ENCODE measurements at places on chromosomes 3 and 15. TPM values are rescaled to one million over a fixed set of nuclear protein-coding genes. Genes with fewer than 3 reads are reported as not detected.

FRMD5 gene
- 5.0 TPM for total RNA-seq

RBP2 gene
- 3,455 TPM for total RNA-seq

MYNN gene
- 19.4 TPM for total RNA-seq

TRIM42 gene
- total RNA-seq = not detected

FSTL1 gene
- 51.6 TPM for total RNA-seq

PRRT3 gene
- 13.2 TPM for total RNA-seq

ESYT3 gene
- 0.66 TPM for total RNA-seq

GOLGA8M gene
- not detected for total RNA-seq

MEX3B gene
- total RNA-seq = 1.7 TPM

SERPINI2 gene
- total RNA-seq = 2.8 TPM

GAP43 gene
- not detected for total RNA-seq

NR2F2 gene
- total RNA-seq = 7.9 TPM

SYNPR gene
- not detected for total RNA-seq

CCNB2 gene
- total RNA-seq = 18.2 TPM

GOLGA8O gene
- 0.76 TPM for total RNA-seq

LRRC31 gene
- 57.6 TPM for total RNA-seq

DNASE1L3 gene
- total RNA-seq = 47.0 TPM

CYP8B1 gene
- total RNA-seq = not detected

TRH gene
- not detected for total RNA-seq

A4GNT gene
- total RNA-seq = not detected

CDAN1 gene
- total RNA-seq = 10.9 TPM

ACVR2B gene
- total RNA-seq = 14.5 TPM

CASR gene
- total RNA-seq = 0.28 TPM

CCR9 gene
- total RNA-seq = 4.4 TPM

DUOXA1 gene
- 1.2 TPM for total RNA-seq

ARPIN gene
- total RNA-seq = 60.4 TPM

SLC15A2 gene
- total RNA-seq = 3.4 TPM

BCHE gene
- 0.67 TPM for total RNA-seq

MYH15 gene
- 0.38 TPM for total RNA-seq

PGBD4 gene
- 1.2 TPM for total RNA-seq

NR1I2 gene
- total RNA-seq = 356 TPM

CYP1A2 gene
- not detected for total RNA-seq

ANKRD63 gene
- total RNA-seq = not detected

KLHL40 gene
- total RNA-seq = not detected

SAMD7 gene
- not detected for total RNA-seq

GPR87 gene
- not detected for total RNA-seq

MAP6D1 gene
- total RNA-seq = 9.9 TPM

LTK gene
- total RNA-seq = 39.0 TPM

STARD9 gene
- 17.7 TPM for total RNA-seq

IL20RB gene
- 0.54 TPM for total RNA-seq

THSD4 gene
- 38.5 TPM for total RNA-seq

HAPLN3 gene
- total RNA-seq = 7.4 TPM

KNG1 gene
- not detected for total RNA-seq

SSUH2 gene
- total RNA-seq = 1.7 TPM

UROC1 gene
- not detected for total RNA-seq

CHRFAM7A gene
- total RNA-seq = 3.2 TPM

CMTM8 gene
- 7.1 TPM for total RNA-seq

PLSCR4 gene
- total RNA-seq = 25.7 TPM

GP5 gene
- not detected for total RNA-seq

BNC1 gene
- not detected for total RNA-seq

PLCB2 gene
- total RNA-seq = 101 TPM

NOX5 gene
- not detected for total RNA-seq

CCR8 gene
- total RNA-seq = not detected

INSYN1 gene
- 0.13 TPM for total RNA-seq

ZKSCAN7 gene
- 4.7 TPM for total RNA-seq

AADACL2 gene
- total RNA-seq = not detected

PPIB gene
- 244 TPM for total RNA-seq

CSPG4 gene
- 7.4 TPM for total RNA-seq

Measured in Peyer's patch (tissue), 4 donors.